ENCODE measurements at places on chromosomes 11 and 22.
A peak's percentile ranks its signal among the peaks of the same experiment; 100 is the strongest.

- peak; percentile 99 for DNase-seq
Observed at GRCh38 chr11:69638941-69639681, 1.8 kb upstream of the CCND1 start.

DNA sequence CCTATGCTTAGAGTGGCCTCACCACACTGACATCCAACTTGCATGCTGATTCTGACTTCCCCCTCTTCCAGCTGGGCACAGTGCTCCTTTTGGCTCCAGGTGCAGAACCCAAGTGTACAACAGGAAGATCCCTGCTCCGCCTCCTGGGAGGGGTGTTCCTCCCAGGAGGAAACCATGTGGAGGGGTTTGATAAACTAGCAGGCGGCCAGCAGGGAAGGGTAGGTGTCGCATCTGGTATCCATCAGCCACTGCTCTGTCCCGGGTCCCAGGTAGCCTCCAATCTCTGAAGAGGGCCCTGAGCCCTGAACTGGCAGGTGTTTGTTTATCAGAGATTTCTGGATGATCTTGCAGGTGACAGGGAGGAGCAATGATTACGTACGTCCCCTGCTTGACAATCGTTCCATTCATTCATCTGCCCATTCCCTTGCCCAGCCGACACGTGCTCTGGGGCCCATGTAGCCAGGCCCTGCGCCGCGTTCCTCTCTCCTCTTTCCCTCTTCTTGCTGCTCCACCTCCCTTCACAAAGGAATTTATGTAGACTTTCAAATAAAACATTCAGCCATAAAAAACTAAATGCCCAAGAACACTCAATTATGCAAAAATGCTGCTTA, 41.2 kb upstream of the MICAL2 start:
- DNase-seq: no peak

- DNase-seq: no peak
Observed at GRCh38 chr11:1228921-1229451, 6.1 kb downstream of the MUC5B start.

- DNase-seq: no peak
Observed at GRCh38 chr11:19511413-19512183, 201.0 kb upstream of the NAV2 start.

DNA sequence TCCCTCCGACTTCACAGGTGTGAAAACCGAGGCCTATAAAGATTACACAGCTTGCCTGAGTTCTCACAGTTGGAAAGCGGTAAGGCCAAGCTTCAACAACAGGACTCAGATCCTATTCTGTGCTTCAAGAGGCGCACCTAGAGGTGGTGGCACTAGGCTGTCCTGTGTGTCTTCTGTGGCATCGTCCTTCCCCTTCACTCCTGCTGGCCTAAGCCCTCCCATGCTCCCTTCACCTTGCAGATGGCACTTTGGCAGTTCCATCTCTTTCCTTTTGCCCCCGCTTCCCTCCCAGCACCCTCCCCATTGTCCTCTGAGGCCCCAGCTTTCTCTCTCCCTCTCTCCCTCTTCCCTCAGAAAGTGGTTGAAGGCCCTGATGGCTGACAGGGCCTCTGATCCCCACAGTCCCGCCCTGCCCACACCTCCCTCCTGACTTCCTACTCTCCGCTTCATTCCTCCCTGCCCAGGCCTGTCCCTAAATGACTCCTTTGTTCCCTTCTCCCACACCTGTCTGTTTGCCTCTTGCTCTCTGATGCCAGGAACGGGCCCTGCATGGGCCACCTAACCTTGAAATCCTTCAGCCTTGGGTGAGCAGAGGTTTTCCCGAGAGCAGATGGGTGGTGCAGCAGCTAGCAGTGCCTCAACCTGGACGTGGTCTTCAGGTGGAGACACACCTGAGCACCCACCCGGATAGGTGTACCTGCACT, 5.8 kb downstream of the TRIM29 start:
- DNase-seq: no peak

DNA sequence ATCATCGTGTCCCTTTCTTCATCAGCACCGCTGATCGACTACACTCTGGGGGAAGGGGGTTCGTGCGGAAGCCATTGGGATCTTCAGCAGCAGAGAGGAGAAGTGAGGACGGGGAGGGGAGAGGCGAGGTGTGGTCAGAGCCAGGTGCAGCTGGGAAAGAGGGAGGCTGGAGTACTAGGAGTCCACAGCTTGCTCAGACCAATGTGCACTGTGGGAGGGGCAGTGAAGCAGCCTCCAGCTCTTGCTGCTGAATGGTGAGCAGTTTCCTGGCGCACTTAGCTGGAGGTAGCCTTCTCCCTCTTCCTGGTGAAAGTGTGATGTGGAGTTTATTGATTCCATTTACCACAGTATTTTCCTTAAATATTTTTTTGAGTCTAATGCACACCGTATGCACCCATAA, 99.0 kb upstream of the NECTIN1 start:
- DNase-seq: no peak

- DNase-seq: peak; percentile 75
Observed at GRCh38 chr11:43937434-43938411, 4.7 kb upstream of the C11orf96 start.

DNA sequence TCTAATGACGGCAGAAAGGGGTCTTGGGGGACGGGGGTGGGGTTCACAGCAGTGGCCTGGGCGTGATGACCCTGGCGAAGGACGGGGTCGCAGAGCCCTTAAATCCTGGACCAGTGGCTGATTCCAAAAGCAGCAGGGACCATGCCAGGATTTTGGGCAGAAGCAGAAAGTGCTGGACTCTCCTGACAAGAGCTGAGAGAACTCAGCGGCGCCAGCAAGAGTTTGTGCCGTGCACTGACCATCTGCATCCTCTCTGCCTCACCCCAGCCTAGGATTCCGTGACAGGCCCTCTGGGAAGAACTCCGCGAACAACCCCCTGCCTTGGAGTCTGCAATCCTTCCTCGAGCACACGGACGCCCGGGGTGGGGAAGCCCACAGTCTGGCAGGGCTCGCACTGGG, 644 bp upstream of the NDUFV1 start:
- DNase-seq: peak; percentile 27

- DNase-seq: no peak
Observed at GRCh38 chr11:10743354-10744000, 7.6 kb upstream of the CTR9 start.

GRCh38 chr11:30424844-30425243, 101.9 kb downstream of the ARL14EP start:
- no peak for DNase-seq

DNA sequence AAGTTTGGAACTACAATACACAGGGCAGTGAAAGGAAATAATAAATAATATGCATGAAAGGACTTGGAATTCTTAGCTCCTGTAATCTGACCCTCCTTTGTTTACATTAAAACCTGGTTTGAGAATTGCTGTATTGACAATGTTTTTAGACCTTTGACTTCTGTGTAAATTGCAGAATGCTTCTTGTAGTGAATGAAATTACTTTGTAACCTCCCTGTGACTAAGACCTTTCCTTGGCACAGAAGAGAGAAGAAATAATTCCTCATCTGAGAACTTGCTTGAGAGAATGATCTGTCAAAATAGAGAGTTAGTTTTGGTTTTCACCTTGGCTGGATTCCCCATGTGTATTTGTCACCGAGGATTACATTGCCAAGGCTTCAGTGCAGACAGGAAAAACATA, 640.0 kb upstream of the ANO5 start:
- DNase-seq: no peak
